ENCODE measurements at places on chromosomes 1 and 21. TPM values are rescaled to one million over a fixed set of nuclear protein-coding genes. Genes with fewer than 3 reads are reported as not detected.

Gene FCGR3B
- not detected for total RNA-seq

Gene LSS
- 40.3 TPM for total RNA-seq

Gene MYOM3
- total RNA-seq, result not detected

Gene REN
- not detected for total RNA-seq

Gene KCNN3
- 50.0 TPM for total RNA-seq

Gene TLCD4
- not detected for total RNA-seq

Gene KIF17
- not detected for total RNA-seq

Gene RAB4A
- not detected for total RNA-seq
